ENCODE measurements at places on chromosomes 6 and 20.
A peak's percentile ranks its signal among the peaks of the same experiment; 100 is the strongest.

DNA sequence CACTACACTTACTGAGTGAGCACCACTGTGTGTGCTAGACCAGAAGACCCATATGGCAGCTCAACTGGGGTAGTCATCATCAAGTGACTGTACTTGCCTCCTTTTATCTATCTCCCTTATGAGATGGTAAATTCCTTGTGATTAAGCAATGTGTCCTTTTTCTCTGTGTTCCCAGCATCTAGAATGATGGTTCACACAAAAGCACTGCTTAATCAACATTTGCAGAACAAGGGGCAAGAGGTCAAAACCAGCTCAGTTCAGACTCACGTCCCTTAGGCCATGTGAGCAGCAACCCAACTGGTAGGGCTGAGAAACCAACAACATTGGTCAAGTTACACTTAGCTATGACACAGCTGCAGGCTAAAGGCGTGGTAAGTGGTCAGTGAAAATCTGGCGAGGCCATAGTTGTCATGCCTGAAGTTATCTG is 10.0 kb downstream of the TRAM2 start:
- DNase-seq = no peak

DNA sequence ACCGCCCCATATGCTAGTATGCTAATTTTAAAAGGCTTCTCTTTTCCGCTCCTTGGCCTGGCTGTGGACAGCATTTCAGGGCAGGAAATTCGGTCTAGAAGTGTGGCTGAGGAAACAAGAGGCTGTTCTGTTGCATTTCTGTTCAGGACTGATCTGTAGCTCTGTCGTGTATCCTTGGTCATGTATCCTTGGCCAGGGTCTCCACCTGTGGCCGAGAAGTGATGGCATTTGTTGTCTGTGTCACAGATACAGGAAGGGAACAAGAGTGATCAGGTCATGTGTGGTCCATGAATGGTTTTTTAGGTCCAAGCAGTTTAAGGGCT is 300.5 kb upstream of the SUPT3H start:
- DNase-seq = no peak

GRCh38 chr6:111674413-111674812 is 68.7 kb upstream of the TRAF3IP2 start:
- DNase-seq = no peak

DNA sequence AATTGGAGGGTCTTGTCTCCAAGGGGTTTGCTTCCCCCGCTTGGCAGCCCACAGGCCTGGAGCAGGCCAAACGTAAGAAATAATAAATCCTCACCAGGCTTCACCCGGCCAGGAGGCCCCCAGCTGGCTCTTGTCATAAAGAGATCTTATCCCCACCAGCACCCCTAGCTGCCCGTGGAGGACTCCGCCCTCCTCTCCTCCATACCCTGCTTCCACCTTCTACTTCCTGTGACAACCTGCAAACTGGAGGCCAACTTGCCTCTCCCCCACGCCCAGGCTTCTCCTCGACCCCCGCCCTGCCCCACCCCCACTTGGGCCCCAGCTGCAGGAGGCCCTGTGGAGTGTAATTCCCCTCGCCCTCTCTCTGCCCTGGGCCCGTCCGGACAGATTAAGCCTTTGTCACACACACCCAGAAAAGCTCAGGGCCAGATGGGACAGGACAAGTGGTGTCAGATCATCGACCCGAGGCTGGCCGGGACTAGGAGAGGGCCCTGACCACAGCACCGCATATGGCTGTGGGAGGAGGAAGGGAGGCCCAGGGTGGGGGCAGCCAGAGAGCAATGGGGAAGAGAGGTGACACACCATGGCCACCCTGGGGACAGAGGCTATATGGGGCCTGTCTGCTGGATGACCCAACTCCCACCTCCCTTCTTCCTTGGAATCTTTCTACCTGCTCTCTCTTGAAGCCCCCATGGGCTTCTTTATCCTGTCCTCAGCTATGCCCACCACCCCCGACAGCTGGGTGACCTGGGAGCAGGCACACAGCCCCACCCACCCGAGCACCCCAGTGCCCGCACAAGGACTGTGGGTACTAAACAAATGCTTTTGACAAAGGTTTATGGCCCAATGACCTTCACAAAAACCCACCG is 3.9 kb downstream of the NOL4L start:
- peak; percentile 91 for DNase-seq

DNA sequence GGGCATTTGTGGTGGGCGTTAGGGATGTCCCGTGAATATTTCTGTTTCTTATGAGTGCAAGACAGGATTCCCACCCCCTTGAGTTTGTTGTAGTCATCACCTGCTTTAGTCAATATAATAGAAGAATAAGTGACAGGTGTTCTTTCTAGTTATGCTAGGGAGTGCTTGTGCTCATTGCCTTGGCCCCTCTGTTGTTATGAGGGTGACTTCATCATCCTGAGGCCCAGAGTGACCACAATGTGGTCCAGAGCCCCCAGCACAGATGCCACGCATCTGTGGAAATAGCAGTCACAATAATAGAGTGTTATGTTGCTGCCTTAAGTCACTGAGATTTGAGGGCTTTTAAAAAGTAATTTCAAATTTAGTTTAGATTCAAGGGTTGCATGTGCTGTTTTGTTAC is 42.4 kb downstream of the GGTLC1 start:
- DNase-seq = no peak

DNA sequence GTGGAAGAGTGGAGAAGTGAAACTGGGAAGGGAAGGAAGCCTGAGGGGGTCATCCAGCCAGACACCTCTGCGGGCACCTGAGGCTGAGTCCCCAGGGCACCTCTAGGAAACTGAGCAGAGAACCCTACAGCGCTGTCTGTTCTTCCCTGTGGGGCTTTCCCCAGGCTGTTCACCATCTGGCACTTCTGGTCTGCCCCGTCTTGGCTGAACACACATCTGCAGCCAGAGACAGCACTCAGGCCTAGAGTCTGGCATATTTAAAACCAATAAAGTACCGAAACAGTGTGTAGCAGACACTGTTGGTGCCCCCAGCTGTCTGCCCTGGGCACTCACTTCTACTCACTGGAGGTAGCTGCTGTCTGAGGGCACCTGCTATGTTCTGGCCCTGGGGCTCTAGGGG is 9.4 kb upstream of the ARFGEF2 start:
- DNase-seq = no peak

DNA sequence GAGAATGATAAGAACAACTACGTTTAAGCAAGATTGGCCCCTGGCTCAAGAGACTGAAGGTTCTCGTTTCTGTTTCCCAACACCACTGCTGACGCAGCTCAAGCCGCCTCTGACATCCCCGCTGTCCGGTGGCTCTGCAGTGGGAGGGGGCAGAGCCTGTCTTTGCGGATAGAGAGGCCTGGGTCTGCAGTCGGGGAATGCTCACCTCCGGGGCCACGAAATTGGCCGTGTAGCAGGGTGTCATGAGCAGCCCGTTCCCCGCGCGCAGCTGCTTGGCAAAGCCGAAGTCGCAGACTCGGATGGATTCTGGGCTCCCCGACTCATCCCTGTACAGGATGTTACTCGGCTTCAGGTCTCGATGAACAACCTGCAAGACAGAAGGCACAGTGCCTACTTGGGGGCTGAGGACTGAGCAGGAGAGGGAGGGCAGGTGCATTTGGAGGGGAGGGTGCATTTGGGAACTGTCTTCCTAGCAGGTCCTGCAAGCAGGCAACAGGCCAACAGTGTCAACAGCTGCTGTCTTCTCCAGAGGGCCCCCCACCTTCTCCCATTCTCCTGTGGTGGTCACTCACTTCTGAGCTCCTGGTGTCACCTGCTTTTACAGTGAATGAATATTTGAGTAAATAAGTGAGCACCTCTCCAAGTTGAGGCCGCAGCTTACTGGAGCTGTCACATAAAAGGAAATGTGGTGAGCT is 40.5 kb upstream of the MPC1 start:
- DNase-seq = no peak

GRCh38 chr6:24689964-24690363 is 23.1 kb downstream of the ACOT13 start:
- DNase-seq = no peak

- no peak for DNase-seq
These were observed 11.8 kb upstream of the HBS1L start for GRCh38 chr6:135066397-135066796.

DNA sequence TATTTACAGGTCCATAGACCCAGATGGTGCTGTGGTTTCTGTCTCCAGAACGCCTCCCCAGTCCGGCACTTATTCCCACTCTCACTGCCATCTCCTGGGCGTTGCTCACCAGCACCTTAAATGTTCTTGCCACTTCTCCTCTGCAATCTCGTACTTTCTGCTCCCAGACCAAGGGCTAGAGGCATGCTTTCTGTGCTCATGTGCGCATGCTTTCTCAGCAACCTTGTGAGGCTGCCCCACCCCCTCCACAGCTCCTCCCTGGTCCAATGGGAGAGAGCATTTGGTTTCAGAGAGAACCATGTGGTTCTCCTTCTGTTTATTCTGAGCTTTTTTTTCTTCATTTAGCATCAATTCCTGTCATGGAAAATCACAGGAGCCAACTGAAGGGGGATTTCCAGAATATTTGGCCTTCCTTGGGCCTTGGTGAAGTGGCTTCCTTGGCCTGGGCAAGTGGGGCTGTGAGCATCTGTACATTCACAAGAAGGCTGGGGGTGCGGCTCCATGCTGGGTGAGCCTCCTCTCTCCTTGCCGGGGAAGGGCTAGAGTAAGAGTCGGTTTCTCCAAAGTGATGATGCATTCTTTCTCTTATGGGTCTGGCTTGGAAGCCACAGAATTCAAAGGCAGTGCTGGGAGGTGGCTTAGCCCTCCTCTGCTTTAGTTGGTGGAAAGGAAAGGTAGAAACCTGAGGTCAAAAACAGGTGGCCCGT is 66.6 kb downstream of the PHACTR3 start:
- DNase-seq = no peak

DNA sequence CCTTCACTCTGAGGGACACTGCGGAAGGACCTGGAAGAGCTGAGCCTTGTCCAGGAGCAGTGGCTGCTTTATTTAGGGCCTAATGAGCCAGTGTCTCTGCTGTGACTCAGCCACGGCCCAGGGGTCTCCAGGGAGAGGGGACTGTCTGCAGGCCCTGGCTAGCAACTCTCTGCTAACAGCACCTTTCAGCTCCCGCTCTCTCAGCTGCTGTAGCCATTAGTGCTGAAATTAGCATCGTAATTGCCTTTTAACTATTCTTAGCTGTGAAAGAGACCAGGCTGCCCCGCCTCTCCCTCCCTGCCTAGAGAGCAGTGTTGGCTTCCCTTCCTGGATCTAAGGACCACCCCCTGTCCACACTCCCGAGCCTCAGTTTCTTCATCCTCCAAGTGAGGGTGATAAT is 53.1 kb upstream of the SLC32A1 start:
- DNase-seq = no peak

GRCh38 chr6:27176523-27177484 is 70.7 kb upstream of the PRSS16 start:
- no peak for DNase-seq

- DNase-seq = peak; percentile 11
These were observed 47.0 kb downstream of the WDR27 start for GRCh38 chr6:169654598-169655391.

DNA sequence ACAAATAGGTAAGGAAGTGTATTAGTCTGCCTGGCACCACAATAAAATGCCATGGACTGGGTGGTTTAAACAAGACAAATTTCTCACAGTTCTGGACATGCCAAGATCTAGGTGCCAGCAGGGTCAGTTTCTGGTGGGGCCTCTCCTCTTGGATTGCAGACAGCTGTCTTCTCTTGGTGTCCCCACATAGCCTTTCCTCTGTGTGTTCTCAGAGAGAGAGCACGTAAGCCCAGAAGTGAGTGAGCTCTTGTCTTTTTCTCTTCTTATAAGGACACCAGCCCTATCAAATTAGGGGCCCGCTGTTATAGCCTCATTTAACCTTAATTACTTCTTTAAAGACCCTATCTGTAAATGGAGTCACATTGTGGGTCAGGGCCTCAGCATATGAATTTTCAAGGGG is 28.3 kb downstream of the SMPDL3A start:
- DNase-seq = no peak

- DNase-seq = no peak
These were observed 98.8 kb downstream of the LYRM2 start for GRCh38 chr6:89539779-89540178.

GRCh38 chr6:19041906-19042305 is 654.8 kb downstream of the RNF144B start:
- no peak for DNase-seq

DNA sequence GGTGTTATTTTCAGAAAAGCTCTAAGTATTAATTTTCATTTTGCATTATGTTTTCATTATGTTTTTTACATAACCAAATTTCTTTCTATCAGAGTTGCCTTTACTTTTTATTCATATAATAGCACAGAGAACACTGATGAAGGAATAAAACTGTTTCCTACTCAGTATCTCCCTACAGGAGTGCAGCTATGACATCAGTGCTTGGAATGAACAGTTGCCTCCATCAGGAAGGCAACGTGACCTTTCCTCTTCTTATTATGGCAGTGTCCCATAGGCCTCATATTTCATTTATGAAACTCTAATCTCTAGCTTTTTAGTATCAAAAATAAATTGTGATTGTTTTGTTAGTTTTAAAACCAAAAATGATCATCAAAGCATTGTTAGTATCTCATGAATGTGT is 712.8 kb downstream of the CD109 start:
- no peak for DNase-seq

- no peak for DNase-seq
These were observed 96.7 kb downstream of the GFRAL start for GRCh38 chr6:55423933-55424332.

DNA sequence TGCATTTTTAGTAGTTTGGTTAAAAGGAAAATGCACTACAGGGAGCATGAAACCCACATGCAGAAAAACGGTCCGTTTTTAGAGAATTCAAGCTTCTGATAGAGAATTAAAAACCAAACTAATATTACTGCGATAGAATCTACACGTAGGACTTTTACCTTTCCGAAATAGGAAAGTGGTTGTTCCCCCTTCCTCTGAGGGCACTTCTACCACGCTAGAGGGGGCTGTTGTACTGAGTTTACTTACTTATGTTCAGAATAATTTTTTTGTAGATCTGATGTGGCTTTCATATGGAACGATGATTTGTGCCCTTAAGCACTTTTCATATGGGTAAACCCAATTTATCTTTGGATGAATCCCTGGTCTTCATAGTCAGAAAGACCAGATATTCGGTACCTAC is 264.3 kb upstream of the PLN start:
- peak; percentile 7 for DNase-seq

DNA sequence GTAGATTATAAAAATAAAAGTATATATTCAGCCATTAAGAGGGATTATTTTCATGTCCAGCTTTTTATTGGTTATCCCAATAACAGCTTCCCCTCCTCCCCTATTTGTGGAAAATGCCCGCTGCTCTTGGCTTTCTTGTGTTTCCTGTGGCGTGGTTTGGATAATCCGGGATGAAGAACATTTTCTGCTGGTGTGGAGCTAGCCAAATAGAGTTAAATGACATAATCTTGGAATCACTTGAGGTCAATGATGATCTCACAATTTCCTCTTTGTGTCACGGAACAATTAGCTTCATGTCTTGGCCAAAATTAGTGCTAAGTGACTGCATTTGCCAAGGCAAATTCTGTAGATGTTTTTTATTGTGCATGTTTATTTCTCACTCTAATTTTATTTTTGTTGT is 394.0 kb downstream of the LAMA2 start:
- DNase-seq = no peak

GRCh38 chr20:14570811-14571210 is 233.4 kb upstream of the FLRT3 start:
- DNase-seq = no peak

- no peak for DNase-seq
These were observed 97.9 kb downstream of the HUS1B start for GRCh38 chr6:558959-559358.
